ENCODE measurements at places on chromosomes 6 and 20.

DNA sequence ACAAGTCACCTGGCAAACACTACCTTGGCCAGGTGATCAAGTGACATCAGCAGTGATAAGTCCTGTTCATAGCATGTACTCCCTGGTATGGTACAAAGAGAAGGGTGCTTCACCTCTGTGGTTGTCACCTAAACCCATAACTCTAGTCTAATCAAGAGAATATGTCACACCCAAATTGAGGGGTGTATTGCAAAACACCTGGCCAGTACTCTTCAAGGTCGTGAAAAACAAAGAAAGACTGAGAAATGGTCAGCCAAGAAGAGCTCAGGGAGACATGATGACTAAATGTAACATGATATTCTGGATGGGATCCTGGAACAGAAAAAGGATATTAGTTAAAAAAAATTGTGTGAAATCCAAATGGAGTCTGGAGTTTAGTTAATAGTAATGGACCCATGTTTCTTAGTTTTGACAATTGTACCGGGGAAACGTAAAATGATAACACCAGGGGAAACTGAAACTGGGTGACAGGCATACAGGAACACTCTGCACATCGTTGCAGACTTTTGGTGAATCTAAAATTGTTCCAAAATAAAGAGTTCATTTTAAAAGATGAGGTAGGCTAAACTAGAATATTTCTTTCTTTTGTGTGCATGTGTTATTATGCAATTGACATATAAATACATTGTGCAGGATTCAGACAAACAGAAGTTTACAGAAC, 262.0 kb downstream of the CDC5L start:
- no peak for DNase-seq

GRCh38 chr6:162242915-162243314, 484.7 kb downstream of the PRKN start:
- DNase-seq: no peak

GRCh38 chr6:42075159-42075838, 25.0 kb downstream of the TAF8 start:
- DNase-seq: peak; percentile 25

DNA sequence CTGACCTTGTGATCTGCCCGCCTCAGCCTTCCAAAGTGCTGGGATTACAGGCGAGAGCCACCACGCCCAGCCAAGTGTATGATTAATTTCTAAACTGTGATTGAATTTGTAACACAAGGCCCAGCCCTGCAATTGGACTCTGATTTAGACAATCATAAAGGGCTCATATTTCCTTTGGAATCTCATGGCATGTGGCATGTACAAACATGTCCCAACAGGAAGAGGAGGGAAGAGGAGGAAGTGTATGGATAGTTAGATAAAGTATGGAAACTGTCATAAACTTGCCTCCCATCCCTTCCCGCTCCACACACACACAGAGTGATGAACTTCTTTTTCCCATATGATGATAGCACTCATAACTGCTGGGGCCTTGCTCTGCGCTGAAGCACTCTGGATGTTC, 27.2 kb upstream of the QKI start:
- DNase-seq: no peak

Measured in NCI-H526 (cell line).